Suprapubic skin (tissue), 4 donors: ENCODE measurements at places on chromosomes 7 and 10. TPM values are rescaled to one million over a fixed set of nuclear protein-coding genes. Genes with fewer than 3 reads are reported as not detected.

DNA sequence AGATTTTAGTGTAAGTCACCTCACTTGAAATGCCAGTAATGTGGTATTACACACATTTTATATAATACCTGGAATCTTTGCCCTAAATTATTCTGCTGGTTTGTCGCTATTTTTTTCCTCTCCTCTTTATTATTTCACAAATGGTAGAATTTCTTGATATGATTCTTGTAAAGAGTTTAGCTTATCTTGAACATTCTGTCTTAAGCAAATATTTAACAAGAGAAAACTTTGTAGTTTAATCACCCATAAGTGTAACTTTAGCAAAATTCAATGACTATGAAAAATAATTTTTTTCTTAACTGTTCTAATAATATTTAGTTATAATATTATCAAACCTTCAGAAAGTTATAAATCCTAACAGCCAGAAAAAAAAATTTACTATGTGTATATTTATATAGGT lies 56.7 kb downstream of the NHLRC2 start:
- no peaks in the 10 kb centered on the region for H3K27me3 ChIP-seq
- H3K4me3 ChIP-seq = no peak overlapping the region
- no peak overlapping the region for H3K27ac ChIP-seq
- no peak for DNase-seq
- H3K36me3 ChIP-seq = peaks cover 34% of the 10 kb centered on the region
- no peaks in the 10 kb centered on the region for H3K4me1 ChIP-seq

- H3K36me3 ChIP-seq = no peaks in the 10 kb centered on the region
- no peak for DNase-seq
- peaks cover 7% of the 10 kb centered on the region for H3K4me1 ChIP-seq
These were observed 39.5 kb upstream of the ANKRD1 start for GRCh38 chr10:90960355-90960814.

DNA sequence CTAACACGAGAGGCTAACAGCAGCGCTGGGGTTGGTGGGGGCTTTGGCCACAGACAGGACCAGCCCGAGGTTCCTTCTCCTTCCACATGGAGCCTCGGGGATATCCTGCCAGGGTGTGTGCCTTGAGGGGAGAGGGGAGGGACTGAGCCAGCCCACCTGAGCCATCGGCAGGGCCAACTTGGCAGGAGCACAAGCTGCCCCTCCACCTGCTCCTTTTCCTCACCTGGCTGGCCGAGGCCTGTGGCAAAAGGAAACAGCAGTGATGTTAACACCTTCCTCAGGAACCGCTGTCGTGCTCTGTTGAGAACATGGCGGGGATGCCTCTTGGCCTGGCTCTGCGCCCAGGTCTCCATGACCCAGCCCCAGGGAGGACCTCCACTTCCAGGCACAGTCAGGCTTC lies 255.1 kb upstream of the PPP2R2D start:
- no peaks in the 10 kb centered on the region for H3K36me3 ChIP-seq
- H3K4me3 ChIP-seq = no peak overlapping the region
- no peaks in the 10 kb centered on the region for H3K4me1 ChIP-seq
- DNase-seq = no peak
- H3K27ac ChIP-seq = no peak overlapping the region

DNA sequence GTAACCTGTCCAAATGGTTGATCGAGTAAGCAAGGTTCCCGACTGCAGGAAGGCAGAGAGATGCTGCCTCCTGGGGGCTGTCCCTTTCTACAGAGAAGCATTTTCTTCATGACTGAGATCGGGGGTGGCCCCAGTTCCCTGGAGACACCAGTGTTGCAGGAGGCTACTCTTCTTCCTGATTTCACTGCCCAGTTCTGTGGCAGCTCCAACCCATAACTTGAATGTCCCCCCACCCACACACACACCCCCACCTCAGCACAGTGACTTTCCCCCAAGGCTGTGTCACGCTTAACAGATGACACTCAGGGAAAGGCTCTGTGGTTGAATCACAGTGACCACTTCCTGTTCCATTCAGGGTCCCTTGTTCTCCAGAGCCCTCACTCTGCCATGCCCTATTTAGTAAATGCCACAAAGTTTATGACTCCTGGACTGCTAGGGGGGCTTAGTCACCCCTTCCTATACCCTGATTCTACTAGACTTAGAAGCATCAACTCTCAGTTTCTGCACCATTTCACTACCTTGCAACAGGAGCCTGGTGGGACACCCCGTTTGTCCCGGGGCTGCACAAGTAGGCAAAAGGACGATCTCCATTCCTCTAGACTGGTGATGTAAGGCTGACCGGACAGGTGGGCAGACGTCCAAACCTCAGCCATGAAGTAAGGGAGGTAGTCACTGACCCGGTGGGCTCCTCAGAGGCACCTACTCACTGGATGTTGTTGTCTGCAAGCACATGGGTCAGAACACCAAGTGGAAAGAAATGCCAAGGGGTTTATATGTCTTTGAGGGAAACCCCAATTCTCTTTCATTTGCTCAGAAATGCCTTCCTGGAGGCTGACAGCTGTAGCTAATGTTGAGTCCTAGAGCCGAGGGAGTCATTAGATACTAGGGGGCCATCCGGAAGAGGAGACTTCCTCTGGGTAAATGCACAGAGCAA lies 31.3 kb upstream of the SMC3 start:
- peaks cover 3% of the 10 kb centered on the region for H3K27me3 ChIP-seq
- no peak overlapping the region for H3K27ac ChIP-seq

GRCh38 chr10:78934532-78934898 lies 134.3 kb upstream of the ZMIZ1 start:
- no peak overlapping the region for H3K27ac ChIP-seq
- no peaks in the 10 kb centered on the region for H3K36me3 ChIP-seq
- no peaks in the 10 kb centered on the region for H3K27me3 ChIP-seq
- no peak overlapping the region for H3K4me3 ChIP-seq

DNA sequence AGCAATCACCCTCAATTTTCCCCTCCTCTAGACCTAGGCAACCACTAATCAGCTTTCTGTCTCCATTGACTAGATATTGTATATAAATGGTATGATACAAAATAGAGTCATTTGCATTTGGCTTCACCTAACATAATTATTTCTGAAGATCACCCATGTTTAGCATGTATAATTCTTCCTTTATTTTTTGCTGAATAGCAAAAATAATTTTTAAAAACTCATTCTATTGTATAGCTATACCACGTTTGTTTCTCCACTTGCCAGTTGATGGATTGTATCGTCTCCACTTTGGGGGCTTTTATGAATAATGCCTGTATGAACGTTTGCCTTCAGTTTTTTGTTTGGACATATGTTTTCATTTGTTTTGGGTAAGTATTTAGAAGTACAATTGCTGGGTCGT lies 95.3 kb downstream of the ZNRF2 start:
- no peak for DNase-seq
- no peaks in the 10 kb centered on the region for H3K4me1 ChIP-seq
- H3K27me3 ChIP-seq = no peaks in the 10 kb centered on the region
- no peak overlapping the region for H3K4me3 ChIP-seq
- no peaks in the 10 kb centered on the region for H3K36me3 ChIP-seq

DNA sequence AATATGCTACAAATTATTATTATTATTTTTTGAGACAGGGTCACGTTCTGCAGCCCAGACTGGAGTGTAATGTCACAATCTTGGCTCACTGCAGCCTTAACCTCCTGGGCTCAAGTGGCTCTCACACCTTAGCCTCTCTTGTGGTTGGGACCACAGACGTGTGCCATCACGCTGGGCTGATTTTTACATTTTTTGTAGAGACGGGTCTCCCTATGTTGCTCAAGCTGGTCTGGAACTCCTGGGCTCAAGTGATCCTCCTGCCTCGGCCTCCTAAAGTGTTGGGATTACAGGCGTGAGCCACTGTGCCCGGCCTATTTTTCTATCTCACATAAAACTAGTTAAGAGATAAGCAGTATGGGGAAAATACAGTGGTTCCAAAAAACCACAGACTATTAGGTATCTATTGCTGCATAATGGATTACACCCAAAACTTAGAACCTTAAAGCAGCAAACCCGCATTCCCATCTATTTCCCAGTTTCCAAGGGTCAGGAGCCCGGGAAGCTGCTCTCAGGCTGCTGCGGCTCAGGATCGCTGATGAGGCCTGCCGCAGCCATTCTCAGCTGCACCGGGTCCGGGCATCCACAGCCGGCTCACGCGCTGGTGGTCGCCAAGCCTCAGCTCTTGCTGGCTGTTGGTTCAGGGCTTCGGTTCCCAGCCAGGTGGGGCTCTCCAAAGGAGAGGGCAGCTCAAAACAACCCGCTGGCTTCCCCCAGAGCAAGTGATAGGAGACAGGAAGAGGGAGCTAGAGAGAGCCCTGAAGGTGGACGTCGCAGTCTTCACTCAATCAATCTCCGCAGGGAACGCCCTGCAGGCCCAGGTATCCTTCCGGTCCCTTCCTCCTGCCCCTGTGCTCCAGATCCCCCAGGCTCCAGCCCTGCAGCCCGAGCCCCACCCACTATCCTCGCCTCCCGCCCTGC lies 128.2 kb downstream of the UBE2H start:
- peaks cover 15% of the 10 kb centered on the region for H3K4me1 ChIP-seq
- H3K27ac ChIP-seq = no peak overlapping the region
- peak overlapping the region; percentile 63 for H3K4me3 ChIP-seq

DNA sequence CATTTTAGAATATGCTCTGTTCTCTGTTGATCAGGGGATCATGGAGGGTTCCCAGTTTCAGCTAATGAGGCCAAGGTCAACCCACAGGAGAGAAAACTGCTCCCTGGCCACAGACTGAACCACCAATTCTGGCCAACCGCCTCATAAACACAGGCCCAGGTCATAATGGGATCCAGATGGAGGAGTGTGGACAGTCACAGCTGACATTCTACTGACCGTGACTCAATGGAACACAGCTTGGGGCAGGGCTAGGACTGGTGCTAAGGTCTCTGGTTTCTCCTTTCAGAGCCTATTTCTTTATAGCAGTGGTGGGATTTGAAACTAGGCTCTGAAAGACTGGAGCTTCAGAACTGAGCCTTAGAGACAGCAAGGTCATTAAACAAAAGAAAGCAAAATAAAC lies 68.3 kb downstream of the HIPK2 start:
- no peak for DNase-seq
- no peak overlapping the region for H3K27ac ChIP-seq
- H3K36me3 ChIP-seq = peaks cover 10% of the 10 kb centered on the region
- H3K4me1 ChIP-seq = peaks cover 9% of the 10 kb centered on the region
- H3K4me3 ChIP-seq = no peak overlapping the region

- H3K36me3 ChIP-seq = no peaks in the 10 kb centered on the region
- no peak overlapping the region for H3K4me3 ChIP-seq
- no peaks in the 10 kb centered on the region for H3K4me1 ChIP-seq
These were observed 149.3 kb upstream of the IMMP2L start for GRCh38 chr7:111711426-111712065.

- H3K27me3 ChIP-seq = no peaks in the 10 kb centered on the region
- peaks cover 10% of the 10 kb centered on the region for H3K4me1 ChIP-seq
- H3K36me3 ChIP-seq = no peaks in the 10 kb centered on the region
These were observed 58.9 kb downstream of the NAMPT start for GRCh38 chr7:106225856-106226255.

- H3K4me3 ChIP-seq = no peak overlapping the region
- H3K27me3 ChIP-seq = no peaks in the 10 kb centered on the region
- H3K27ac ChIP-seq = no peak overlapping the region
- peaks cover 4% of the 10 kb centered on the region for H3K4me1 ChIP-seq
These were observed 13.1 kb upstream of the ZMIZ2 start for GRCh38 chr7:44735403-44736165.

GRCh38 chr10:88830643-88831268 lies 20.9 kb downstream of the ANKRD22 start:
- H3K36me3 ChIP-seq = no peaks in the 10 kb centered on the region
- H3K4me1 ChIP-seq = peaks cover 8% of the 10 kb centered on the region
- H3K27ac ChIP-seq = no peak overlapping the region
- H3K4me3 ChIP-seq = no peak overlapping the region
- DNase-seq = no peak

- no peak for DNase-seq
- H3K4me1 ChIP-seq = peaks cover 7% of the 10 kb centered on the region
- no peaks in the 10 kb centered on the region for H3K27me3 ChIP-seq
- no peaks in the 10 kb centered on the region for H3K36me3 ChIP-seq
- H3K27ac ChIP-seq = no peak overlapping the region
- H3K4me3 ChIP-seq = no peak overlapping the region
These were observed 214.0 kb downstream of the MDFIC start for GRCh38 chr7:115135769-115136410.

- no peak for DNase-seq
- no peaks in the 10 kb centered on the region for H3K27me3 ChIP-seq
- H3K27ac ChIP-seq = no peak overlapping the region
- no peak overlapping the region for H3K4me3 ChIP-seq
- H3K4me1 ChIP-seq = peaks cover 7% of the 10 kb centered on the region
These were observed 711.6 kb upstream of the GALNT17 start for GRCh38 chr7:70420381-70420662.

DNA sequence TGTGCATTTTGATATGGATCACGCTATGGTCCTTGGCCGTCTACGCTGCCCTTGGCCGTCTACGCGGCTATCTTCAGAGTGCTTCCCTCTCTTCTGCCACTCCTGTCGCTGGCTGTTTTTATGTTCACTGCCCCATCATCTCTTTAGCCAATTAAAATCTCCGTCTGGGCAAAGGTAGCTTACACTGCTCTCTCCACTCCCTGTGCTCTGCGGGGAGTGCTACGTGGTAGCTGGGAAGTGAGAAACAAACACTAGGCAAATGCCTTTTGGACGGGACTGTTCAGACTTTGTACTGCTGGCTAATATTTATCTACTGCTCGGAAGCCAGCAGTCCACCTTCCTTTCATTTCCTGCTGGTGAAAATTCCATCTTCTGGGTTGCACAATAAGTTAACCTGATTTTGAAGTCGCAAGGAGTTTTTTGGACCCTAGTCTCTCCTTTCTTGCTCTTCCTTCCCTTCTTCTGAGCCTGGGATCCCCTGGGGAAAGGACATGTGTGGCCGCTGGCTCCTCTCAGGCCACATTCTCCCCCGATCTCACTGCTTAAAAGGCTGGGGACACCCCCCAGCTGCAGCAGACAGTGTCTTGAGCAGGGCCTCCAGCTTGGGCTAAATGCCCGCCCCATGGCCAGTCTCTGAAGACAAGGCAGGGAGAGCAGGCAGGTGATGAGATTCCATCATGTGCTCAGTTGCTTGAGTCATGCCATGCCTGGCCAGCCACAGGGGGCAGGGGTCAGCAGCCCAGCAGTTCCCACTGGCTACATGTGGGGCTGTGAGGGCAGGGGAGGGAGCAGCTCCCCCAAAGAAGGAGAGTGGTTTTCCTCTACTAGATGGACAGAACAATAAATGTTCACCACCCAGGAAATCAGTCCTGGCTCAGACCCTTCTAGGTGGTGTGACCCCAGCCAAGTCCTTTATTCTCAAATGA lies 25.5 kb upstream of the RBM33 start:
- no peaks in the 10 kb centered on the region for H3K4me1 ChIP-seq
- no peak overlapping the region for H3K4me3 ChIP-seq
- H3K27me3 ChIP-seq = no peaks in the 10 kb centered on the region
- no peak overlapping the region for H3K27ac ChIP-seq
- no peaks in the 10 kb centered on the region for H3K36me3 ChIP-seq
- no peak for DNase-seq

- H3K27me3 ChIP-seq = peaks cover 30% of the 10 kb centered on the region
- DNase-seq = no peak
- H3K27ac ChIP-seq = no peak overlapping the region
- no peaks in the 10 kb centered on the region for H3K4me1 ChIP-seq
- no peaks in the 10 kb centered on the region for H3K36me3 ChIP-seq
These were observed 49.8 kb downstream of the RASGEF1A start for GRCh38 chr10:43216931-43217562.

GRCh38 chr7:138902161-138902560 lies 79.0 kb downstream of the KIAA1549 start:
- no peaks in the 10 kb centered on the region for H3K36me3 ChIP-seq
- H3K27me3 ChIP-seq = no peaks in the 10 kb centered on the region
- H3K4me3 ChIP-seq = no peak overlapping the region
- H3K27ac ChIP-seq = no peak overlapping the region
- no peak for DNase-seq

Gene VIPR2
- total RNA-seq = 0.64 TPM

Gene PAX4
- total RNA-seq = not detected

Gene COL17A1
- 1,542 TPM for total RNA-seq

Gene ARHGEF35
- 16.5 TPM for total RNA-seq

Gene RADIL
- total RNA-seq = 2.3 TPM
